Amygdala (tissue), 56 donors: ENCODE measurements at places on chromosomes 6 and 20.

DNA sequence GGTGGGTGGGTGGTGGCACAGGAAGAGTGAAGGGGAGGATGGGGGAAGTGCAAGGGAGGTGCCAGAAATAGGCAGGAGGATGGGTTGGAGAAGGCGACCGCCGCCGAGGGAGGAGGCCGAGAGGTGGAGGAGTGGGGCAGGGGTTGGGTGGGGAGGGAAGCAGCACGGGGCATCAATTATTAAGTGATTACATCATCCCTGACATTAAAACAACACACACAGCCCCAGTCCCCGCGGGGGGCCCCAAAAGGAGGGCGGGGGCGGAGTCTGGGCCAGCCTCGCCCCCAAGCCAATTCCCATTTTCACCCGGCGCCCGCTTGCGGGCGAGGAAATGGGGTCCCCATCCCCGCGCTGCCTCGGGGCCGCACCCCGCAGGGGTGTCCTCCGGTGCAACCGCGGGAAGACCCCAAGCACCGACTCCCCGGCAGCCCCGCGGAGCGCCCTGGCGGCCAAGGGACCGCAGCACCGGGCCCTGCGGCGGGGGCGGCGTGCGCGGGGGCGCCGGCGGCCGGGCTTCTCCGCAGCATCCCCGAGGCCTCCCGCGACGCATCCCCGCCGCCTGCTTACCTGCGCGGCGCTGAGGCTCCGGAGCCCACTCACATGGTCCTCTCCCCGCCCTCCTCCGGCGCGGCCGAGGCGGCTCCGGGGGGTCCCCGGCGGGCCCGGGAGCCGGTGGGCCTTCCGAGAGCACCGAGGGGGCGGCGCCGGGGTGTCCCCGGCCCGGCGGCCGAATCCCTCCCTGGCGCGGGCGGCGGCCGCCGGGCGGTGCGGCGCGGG is 663 bp downstream of the FYN start:
- no peak for DNase-seq

DNA sequence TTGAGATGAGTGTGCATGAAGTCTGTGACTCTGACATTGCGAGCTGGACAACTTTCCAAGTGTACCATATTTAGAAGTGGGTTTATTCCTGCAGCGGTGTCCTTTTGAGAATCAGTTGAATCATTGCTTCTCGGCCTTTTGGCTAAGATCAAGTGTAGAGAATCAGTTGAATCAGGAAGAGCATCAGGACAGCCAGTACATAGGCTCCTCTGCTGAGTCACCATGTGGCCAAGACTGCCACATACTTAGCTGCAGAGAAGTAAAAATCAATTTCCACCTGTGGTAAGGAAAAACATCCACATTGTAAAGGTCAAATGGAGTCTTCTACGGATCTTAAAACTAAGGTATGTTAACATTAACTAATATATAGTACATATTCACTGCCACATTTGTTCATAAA is 428.4 kb upstream of the MARCKS start:
- DNase-seq: no peak

DNA sequence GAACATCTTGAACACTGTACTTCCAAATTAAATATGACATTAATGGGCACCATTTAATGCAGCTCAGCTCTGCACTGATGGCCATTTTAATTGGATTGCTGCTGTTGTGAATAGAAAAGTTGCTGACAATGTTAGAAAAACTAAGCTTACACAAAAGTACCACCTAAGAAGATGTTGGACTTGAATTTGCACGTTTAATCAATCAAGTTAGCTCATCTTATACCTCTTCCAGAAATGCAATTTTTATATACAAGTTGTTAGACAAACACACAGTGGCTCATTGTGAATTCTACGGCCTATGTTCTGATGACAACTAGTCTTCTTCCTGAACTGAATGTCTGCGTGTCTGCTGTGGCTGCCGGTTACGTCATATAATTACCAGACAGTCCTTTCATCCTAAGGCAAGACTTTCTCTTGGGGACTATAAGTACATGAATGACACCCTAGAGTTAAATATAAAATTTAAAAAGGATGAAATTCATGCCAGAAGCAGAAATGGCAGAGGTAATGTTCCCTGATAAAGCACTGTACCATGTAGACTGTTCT is 330.2 kb downstream of the EPM2A start:
- no peak for DNase-seq

GRCh38 chr6:151916075-151916474 is 108.6 kb downstream of the ESR1 start:
- DNase-seq: no peak

DNA sequence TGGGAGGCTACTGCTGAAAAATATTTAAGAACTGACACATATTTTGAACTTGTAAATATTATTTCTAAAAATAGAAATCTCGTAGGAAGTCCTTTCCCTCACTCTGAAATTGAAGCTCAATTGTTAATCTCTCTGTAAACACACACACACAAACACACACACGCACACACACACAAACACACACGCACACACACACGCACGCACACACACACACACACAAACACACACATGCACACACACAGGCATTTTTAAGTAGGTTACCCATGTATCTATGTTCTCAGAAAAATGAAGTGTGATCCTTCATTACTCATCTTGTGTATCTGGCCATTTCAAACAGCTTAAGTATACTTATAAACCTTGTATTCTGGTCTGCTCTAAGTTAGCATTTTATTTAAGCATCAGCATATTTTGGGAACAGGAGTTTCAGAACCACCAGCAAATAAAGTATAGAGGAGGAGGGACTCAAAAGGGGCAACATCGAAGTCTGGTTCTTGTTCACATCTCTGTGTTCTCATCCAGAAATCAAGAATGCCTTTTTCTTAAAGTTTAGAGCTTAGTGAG is 11.6 kb downstream of the CCN6 start:
- no peak for DNase-seq

- DNase-seq: no peak
These were observed 38.5 kb upstream of the BMP6 start for GRCh38 chr6:7687145-7688111.

- no peak for DNase-seq
These were observed 46.7 kb downstream of the KIZ start for GRCh38 chr20:21172626-21173025.

GRCh38 chr20:31996996-31997395 is 13.2 kb upstream of the CCM2L start:
- DNase-seq: no peak

- DNase-seq: no peak
These were observed 43.9 kb downstream of the TNFAIP3 start for GRCh38 chr6:137910843-137911456.

GRCh38 chr6:129976110-129976509 is 42.3 kb upstream of the L3MBTL3 start:
- no peak for DNase-seq

- DNase-seq: no peak
These were observed 312.4 kb downstream of the UTRN start for GRCh38 chr6:144597511-144597910.

- no peak for DNase-seq
These were observed 5.2 kb upstream of the BPIFA2 start for GRCh38 chr20:33162753-33163152.

GRCh38 chr6:7675353-7675945 is 50.5 kb upstream of the BMP6 start:
- DNase-seq: no peak

DNA sequence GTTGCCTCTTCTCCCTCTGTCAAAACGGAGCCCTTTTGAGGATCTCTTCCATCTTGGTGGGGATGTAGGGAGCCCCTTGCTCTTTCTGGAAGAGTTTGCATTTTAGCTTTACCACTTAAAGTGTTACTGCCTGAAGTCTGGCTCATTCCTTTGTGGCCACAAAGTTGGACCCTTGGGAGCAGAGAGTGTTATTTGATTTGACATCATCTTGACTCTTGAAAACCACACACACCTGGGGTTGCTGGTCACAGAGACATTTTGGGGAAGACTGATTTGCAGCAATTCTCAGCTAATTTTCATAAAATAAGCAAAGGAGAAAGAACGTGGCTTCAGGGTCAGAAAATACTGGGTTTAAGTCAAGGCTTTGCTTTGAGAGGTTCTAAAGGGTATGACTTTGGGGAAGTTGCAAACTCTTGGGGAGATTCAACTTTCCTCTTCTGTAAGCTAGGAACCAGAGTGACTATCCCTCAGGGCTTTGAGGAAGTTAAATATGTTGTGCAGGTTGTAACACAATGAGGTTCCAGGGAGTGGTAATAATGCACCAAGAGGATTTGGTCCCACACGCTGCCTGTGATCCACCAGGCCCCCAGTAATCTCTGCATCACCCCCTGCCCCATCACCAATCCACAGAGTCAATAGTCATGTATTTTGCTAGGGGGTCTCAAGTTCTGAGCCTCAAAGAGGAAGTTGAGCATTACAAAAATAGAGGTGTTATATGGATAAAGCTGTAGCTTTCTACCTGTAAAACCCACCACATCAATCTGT is 141.6 kb upstream of the SLC24A3 start:
- no peak for DNase-seq

- no peak for DNase-seq
These were observed 31.3 kb upstream of the CHD6 start for GRCh38 chr20:41649489-41649888.

DNA sequence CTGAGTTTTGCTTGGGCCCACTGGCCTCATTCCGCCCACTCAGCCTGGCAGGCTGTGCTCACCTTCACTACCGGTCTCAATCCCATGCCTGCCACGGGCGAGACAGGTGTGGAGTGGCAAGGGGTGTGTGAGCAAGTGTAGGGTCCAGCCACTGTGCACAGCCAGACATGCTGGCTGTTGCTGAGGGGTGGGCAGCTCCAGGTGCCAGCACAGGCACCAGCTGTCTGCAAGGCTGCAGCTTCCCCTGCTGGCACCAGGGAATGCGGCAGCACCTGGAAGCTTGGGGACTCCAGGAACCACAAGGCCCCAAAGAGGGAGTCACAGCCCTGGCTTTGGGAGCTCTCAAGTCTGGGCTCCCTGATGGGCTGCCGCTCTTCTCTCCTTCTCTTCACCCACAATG is 372.7 kb downstream of the CBLN4 start:
- DNase-seq: no peak

- no peak for DNase-seq
These were observed at the start of gene SLC22A3 for GRCh38 chr6:160348223-160349019. Gene SLC22A3, plus strand, starts transcription at chr6:160348378. Its CDS starts 42 bp downstream, at chr6:160348420.

DNA sequence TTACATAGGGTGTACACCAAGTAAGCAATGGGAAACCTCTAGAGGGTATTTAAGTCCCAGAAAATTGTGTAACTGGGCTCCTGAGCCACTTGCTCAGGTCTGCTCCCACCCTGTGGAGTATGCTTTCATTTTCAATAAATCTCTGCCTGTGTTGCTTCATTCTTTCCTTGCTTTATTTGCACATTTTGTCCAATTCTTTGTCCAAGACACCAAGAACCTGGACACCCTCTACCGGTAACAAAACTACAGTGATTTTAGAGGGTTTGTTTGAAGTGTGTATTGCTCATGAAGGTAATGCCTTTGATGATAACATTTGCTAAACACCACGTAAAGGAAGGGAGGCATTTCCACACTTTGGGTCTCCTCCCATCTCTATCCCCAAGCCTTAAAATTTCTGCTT is 46.2 kb downstream of the MYB start:
- no peak for DNase-seq

DNA sequence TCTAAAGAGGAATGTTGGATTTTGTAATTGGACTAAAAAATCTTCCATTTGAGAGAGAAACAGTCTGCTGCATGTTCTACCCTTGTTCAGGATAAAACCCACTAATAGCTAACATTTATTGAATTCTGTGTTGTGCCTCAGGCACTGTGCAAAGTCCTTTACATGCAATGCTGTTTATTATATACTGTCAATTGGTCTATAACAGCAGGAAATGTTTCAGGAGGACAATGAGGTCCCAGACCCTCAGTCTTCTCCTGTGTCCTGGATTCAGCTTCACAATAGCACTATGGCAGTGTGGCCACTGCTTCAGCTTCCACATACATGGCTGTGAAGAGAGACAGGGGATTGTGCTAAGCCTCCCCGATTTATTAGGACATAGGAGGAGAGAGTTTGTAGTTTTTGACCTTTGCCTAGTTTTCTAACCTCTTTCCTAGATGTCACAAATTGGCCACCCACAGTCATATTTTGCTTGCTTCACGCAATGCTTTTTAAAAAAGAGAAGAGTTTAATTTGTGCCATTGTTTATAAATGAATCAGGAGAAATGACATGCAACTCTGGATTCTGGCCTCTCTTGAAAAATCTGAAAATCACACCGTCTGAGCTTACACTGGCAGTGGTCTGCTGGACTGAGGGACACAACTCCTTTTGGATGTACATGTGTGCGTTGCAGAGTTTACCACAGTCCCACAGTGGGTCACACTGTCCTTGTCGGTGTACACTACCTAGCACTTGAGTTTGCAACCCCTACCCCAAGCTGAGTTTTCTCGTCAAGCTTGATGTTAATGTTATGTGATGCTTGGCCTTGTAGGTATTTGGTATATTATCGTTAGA is 11.3 kb downstream of the PTPN1 start:
- no peak for DNase-seq

DNA sequence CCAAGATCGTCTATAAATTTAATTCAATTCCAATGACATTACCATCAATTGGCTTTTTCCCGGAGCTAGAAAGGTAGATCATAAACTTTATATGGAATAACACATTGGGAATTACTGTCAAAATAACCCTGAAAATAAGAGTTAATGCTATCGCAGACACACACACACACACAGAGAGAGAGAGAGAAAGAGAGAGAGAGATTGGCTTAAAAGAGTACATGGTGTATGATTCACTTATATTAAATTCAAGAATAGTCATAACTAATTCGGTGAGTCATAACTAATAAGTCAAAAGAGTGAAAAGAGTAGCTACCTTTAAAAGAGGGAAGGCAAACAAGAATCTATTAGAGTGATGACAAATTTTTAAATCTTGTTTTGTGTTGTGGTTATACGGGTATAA is 425.5 kb downstream of the TBC1D32 start:
- DNase-seq: no peak

DNA sequence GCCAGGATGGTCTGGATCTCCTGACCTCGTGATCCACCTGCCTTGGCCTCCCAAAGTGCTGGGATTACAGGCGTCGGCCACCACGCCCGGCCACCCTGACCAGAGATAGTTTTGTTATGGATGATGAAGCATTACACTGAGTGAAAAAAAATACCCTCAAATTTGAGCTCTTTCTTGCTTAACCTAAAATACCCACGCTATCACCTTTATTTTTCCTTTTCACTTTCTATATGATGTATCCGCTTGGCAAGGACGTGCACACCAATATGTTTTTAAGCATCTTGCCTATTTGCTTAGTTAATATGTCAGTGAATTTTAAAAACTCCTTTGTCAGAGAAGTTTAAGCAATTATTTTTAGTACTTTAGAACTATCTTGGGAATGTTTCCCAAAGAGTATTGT is 150.4 kb downstream of the INSM1 start:
- no peak for DNase-seq

- peak; percentile 24 for DNase-seq
These were observed 41.6 kb downstream of the CCN2 start for GRCh38 chr6:131909408-131910218.

GRCh38 chr20:24965065-24965919 is 16.2 kb downstream of the CST7 start:
- DNase-seq: no peak

GRCh38 chr6:28646650-28647049 is 121.0 kb downstream of the GPX5 start:
- DNase-seq: no peak

DNA sequence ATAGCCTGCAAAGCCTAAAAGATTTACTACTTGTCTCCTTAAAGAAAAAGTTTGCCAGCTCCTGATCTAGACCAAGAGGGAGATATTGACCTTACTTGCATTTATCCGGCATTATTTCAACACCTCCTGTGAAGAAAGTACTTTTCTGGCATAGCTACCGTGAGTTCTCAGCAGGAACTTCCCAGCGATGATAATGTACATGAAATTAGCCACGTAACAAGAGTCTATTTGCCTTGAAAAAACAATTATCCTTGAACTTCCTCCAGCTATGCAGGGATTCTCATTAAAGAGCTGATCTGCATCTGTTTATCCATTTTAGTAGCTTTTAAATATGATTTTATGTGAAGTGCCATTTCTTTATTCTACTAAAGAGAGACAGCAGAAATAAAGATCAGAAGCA is 41.7 kb downstream of the ALDH5A1 start:
- DNase-seq: no peak
